ENCODE measurements at places on chromosomes 4 and X.

- DNase-seq: no peak
These were observed 1199.9 kb upstream of the DIAPH2 start for GRCh38 chrX:95484781-95485180.

DNA sequence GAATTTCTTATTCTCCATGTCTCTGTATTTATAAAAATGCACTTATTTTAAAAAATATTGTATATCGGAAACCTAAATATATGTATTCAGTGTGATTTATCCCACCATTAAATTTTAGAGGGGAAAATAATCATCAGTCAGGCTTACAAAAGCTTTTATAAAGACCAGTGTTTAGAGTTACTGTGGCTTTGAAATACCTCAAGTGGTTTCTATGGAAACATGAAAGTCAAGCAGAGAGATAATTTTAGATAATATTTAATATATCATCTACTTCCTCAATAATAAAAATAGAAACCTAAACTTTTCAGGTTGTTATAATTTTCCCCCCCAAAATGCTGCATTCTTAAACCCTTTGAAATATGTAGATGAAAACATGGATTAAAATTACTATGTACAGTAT lies 332.9 kb upstream of the PITX2 start:
- DNase-seq: no peak

DNA sequence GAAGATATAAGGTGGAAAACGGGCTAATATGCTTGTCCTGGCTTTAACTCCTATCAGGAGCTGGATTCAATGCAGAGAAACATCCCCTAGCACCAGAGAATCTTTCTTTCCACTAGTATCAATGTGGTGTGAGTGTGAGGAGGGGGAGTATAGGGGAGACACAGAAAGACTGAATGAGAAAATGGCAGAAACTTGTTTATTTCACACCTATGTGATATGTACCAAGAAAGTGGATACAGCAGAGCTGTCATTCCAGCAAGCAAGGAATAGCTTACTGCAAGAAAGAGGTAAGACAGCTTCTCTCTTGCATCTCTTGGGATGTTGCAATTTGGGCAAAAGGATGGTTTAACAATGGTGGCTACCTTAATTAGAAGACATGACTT lies 105.6 kb downstream of the LNX1 start:
- no peak for DNase-seq

DNA sequence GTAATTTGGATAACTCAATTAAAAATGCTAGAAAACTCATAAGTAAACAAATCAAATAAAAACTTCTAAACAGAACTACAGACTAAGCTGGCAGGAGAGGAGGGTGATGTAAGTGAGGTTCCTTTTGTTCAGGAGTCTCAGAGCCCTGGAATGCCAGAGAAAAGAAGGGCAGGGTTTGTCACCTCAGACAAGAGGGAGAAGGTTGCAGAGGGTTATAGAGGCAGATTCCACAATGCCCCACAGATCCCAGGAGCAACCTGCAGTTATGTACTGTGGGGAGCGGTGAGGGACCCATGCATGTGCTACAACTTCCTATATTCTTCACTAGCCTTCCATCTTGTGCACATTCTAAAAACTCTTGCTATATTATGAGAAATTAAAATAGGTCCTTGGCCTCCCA lies 129.7 kb downstream of the CFAP299 start:
- DNase-seq: no peak

DNA sequence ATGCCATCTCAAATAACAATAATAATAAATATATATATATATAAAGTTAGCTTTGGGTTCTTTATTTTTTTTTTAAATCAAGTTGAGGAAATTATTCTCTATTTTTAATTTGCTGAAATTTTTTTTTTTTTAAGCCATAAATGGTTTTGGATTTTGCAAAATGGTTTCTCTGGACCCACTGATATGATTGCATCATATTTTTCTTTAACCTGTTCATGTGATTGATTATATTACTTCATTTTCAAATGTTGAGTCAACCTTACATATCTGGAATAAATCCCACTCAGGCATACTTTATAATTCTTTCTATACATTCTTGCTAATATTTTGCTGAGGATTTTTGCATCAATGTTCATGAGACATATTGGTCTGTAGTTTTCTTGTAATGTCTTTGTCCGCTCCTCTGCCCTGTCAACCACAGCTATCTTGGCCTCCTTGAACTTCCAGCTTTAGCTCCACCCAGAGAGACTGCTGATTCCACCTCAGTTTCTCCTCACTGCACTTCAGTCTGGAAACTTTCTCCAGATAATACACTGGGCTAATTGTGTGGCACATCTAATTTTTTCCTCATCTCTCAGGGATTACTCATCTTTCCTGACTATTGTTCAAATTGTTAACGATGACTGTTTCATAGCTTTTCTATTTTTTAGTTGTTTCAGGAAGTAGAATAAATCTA lies 160.9 kb upstream of the GIMD1 start:
- DNase-seq: no peak

DNA sequence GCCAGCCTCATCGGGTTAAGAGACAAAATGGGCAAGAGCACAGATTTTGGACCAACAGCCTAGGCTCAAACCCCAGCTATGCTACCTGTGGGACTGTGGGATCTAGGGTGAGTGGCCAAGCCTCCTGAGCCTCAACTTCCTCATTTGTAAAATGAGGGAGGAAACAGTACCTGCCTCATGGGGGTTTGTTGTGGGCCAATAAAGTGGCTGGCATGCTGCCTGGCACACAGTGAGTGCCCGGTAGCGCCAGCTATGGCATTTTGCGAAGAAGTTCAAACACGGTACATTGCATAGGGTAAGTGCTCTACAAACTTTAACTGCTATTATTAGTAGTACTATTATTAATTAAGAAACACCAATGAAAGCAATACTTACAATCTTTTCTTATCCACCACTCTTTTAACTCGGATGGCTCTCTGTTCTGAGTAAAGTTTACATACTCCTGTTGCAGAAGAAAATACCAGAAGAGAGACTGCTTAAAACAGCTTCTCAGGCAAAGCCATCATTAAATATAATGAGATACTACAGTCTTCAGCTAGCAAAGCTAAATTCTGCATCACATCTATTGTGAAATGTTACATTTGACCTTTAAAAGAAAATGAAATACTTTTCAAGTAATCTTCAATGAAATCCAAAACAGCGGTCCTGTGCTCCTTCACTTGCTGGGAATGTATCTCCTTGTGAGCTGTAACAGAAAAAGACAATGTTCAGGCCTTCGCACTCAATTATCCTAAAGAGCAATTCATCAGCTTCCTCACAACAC lies 70.1 kb downstream of the NSG1 start:
- DNase-seq: no peak

GRCh38 chrX:72349190-72349589 lies 43.5 kb upstream of the CITED1 start:
- no peak for DNase-seq

- no peak for DNase-seq
These were observed 260.5 kb upstream of the FAT1 start for GRCh38 chr4:186984105-186984644.

DNA sequence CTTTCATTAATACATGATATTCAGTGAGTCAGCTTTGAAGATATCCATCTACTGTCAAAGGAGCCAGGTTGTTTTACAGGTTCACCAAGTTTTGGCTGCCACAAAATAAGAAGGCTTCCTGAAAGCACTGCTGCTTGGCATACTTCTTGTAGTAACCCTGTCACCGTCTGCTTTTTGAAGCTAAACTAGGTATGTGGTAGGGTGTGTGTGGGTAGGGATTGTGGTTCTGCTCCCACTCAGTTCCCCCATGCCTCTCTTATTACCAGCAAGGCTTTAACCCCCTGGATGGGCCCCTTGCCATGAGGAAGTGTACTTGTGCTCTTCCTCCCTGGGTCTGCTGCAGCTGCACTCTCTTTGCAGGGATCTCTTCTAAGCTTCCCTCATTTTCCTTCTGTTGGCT lies 191.2 kb downstream of the BANK1 start:
- no peak for DNase-seq

- DNase-seq: no peak
These were observed 93.7 kb upstream of the AP1S2 start for GRCh38 chrX:15948318-15948660.

DNA sequence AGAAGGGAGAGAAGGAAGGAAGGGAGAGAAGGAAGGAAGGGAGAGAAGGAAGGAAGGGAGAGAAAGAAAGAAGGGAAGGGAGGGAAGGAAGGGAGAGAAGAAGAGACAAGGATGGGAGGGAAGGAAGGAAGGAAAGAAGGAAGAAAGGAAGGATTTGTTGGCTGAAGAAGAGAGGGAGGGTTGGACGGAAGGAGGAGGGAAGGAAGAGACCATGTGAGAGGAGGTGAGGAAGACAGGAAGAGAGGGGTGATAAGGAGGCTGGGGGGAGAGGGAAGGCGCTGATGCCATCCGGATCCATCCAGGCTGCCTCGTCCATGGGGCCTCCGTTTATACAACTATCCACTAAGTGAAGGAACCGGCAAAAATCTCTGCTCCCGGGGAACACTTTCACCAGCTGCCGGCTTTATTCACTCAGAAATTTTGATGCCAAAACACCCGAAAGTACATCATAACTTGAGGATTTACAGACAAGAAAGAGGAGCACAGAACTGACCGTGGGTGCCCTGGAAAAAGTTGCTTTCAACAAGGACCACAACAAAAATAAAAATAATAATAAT lies 14.9 kb downstream of the DHRSX start:
- no peak for DNase-seq

DNA sequence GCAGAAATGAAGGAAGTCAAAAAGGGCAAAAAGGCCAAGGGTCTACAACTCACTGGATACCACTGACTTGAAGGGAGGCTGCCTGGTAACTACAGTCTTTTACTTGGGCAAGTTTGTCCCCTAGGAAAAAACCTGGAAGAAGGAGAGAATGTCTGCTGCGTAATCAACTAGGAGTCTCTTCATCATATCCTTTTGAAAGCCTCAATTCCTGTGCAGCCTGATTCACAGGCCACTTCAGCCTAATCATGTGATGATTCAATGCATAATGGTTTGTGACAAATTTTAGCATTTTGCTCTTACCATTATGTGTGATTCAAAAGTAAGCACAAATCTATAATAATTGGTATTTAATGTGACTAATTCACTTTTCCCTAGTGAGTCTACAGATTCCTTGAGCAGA lies 273.6 kb downstream of the FRMPD4 start:
- no peak for DNase-seq

GRCh38 chr4:41569961-41570360 lies 32.0 kb downstream of the LIMCH1 start:
- DNase-seq: no peak

DNA sequence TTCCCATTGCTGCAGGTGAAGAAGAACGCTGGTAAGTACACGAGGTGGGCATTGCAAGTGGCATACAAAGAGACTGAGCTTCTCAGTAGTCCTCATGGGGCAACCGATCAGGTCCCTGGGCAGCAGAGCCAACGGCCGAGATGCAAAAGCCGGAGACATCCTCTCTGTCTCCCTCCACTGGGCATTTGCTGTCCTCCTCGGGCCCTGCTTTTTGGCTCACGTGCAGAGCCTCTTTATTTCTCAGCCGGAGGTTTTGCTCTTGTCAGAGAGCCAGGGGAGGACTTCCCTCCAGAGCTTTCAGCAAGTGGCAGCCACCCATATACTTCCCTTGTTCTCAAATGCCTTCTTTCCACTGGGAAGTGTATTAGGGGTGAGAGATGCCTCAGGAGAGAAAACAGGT lies 18.0 kb downstream of the STARD8 start:
- no peak for DNase-seq

GRCh38 chr4:177853229-177853628 lies 411.0 kb upstream of the AGA start:
- DNase-seq: no peak

DNA sequence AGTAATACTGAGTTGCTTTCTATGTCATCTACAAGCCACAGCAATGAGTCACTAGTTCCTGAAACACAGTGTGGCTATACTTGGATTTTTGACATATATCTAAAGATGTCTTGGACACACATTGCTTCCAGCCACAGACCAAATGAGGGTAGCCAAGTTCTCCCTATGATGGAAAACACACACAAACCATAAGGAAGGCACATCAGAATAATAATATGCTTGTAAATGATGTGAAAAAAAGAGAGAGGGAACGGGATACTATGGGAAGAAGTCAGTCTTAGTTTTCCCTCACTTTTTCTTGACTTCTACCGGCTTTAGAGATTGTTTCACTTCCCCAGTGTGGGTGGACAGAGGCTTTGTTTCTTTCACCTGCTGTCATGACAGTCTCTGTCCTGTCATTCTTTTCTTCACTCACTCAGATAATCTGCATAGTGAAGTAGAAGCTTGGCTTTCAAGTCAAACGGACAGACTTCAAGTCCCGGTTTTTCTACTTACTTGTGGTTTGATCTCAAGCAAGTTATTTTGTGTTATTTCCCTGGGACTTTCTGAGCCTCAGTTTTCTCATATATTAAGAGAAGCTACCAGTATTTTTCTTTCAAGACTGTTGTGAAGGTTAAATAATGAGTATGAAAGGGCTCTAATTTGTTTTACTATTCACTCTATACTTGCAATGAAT lies 34.7 kb downstream of the P2RY10 start:
- no peak for DNase-seq

DNA sequence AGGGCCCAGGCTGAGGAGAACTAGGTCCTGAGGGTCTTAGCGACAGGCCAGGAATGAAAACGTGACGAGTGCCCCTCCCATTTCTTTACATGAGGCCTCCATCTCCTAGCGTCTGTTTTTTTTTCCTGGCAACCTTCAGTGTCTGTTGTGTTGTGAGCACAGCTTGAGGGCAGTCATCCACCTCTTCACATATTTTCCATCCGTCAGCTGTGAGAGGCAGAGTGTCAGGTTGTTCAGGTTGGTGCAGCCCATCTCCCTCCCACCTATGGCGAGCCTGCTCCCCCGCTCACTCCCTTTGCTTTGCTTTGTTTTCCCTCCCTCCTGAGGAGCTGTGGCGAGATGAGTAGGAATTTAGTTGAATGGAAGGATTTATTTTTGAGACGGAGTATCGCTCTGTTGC lies 51.7 kb upstream of the CHRNA9 start:
- no peak for DNase-seq

DNA sequence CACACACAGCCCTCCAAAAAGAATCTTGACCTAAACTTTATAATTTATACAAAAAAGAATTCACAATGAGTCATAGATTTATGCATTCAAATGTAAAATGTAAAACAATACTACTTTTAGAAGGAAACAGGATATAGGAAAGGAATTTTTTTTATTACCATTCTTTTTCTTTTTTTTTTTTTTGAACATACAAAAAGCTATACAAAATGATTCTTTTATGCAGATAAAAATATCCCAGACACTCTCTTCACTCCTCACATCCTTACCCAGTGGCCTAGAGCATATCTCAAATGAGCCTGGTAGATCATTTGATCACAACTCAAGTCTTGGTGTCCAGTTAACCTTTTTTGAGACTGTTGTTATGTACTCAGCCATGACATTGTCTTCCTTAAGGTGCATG lies 307.3 kb upstream of the KLF3 start:
- no peak for DNase-seq

- no peak for DNase-seq
These were observed 54.0 kb upstream of the UGT2B15 start for GRCh38 chr4:68724426-68724825.

- DNase-seq: no peak
These were observed 223.4 kb upstream of the RPL34 start for GRCh38 chr4:108396900-108397497.

- no peak for DNase-seq
These were observed at the start of gene PPBP for GRCh38 chr4:73988061-73988460. TSS of gene PPBP (minus strand) at chr4:73988190. CDS start at chr4:73988103, 87 bp downstream.

GRCh38 chr4:184514121-184514988 lies 40.0 kb upstream of the IRF2 start:
- DNase-seq: no peak

GRCh38 chrX:1212532-1212931 lies at the start of gene CRLF2:
TSS of gene CRLF2 (minus strand) at chrX:1212649. CDS start at chrX:1212634, 15 bp downstream.
- no peak for DNase-seq

- DNase-seq: no peak
These were observed 884 bp downstream of the RELL1 start for GRCh38 chr4:37685161-37685822.
